ENCODE measurements at places on chromosomes 7 and 10.

GRCh38 chr10:100346351-100346764 is 675 bp upstream of the SCD start:
- DNase-seq: peak; percentile 22

- no peak for DNase-seq
Measured at GRCh38 chr10:132715776-132716680, 69.9 kb downstream of the NKX6-2 start.

GRCh38 chr7:77416621-77417371 is 647 bp upstream of the GSAP start:
- DNase-seq: no peak

DNA sequence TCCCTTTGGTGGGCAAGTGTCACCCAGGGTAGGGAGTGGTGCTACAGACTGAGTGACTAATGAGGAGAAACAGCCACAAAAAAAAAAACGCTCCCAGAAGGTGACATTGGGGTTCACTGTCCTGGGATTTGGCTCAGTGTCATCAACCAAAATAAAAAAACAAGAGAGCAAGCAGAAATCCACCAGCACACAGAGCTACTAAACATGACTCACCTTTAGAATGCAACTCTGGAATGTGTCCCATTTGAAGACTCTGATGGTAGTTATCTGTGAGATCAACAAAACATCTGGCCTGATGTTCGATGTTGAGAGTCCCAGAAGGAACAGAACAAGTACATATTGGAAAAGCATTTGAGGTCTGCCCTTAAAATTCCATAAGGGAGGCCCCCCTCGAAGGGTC is 200.3 kb upstream of the LYZL2 start:
- DNase-seq: no peak

DNA sequence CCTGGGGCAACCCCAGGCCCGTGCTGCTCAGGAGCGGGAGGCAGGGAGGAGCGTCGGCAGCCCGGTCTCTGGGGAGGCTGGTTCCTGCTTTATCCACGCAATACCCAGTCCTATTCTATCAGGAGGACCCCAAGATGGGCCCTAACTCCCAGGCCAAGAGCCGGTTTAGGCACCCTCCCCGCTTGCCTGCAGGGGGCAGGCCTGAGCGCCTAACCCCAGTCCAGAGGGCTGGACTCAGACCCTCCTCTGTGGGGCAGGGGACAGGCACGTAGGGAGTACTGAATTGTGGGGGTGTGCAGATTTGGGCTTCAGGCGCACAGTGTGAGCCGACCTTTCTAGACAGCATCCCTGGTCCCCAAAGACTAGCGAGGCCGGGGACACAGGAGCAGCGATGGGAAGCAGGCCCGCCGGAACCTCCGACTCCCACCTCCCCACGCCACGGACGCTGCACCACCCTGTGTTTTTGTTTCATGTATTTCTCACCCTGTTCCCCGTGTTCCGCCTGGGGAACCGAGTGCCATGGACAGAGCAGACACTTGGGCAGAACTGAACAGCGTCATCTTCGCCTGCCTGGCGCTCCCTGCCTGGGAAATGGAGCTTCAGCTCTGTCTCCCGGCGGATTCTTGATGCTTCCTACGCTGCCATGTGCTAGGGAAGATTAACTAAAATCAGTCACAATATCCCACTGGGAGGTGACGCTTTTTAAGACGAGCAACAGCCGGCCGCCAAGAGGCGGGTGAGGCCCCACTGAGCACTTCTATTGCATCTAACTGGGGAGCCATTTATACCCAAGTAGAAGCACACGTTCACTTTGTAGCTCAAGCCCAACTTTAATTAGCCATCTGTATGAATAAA is 5.3 kb downstream of the NUDT1 start:
- DNase-seq: no peak

- DNase-seq: no peak
Measured at GRCh38 chr7:88670536-88670935, 89.0 kb upstream of the ZNF804B start.

GRCh38 chr10:11795101-11795920 is 27.8 kb upstream of the PROSER2 start:
- DNase-seq: no peak

DNA sequence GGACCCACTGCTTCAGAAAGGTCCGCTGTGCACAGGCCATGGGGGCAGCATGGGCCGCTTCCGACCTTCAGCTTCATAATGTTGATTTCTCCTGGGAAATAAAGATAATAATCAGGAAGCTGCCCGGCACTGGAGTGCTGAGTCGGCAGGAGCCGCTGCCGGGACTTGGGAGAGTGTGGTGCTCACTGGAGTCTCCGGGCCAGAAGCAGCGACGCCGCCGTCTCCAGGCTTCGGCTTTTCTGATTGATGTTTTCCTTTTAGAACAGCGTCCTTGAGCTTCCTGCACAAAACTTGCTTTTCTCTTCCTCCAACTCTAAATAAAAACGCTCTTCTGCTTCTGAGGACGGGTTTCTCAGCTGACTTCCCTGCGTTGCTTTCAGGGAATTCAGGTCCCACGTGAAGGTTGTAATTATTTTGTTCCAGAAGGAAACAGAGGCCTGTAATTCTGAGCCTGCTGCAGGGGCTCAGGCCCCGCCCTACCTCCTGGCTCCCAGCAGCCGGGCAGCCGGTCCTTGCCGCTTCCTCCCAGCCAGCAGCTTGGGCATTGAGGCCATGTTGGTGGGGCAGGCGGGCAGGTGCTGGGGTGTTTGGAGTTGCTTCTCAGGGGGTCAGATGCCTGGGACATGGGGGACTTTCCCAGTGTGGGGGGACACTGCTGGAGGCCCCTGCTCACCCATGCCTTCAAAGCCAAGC is 14.7 kb downstream of the PWWP2B start:
- no peak for DNase-seq

- no peak for DNase-seq
Measured at GRCh38 chr10:11898033-11898371, 74.8 kb downstream of the PROSER2 start.

- DNase-seq: no peak
Measured at GRCh38 chr10:49398000-49398861, 2.3 kb upstream of the DRGX start.

DNA sequence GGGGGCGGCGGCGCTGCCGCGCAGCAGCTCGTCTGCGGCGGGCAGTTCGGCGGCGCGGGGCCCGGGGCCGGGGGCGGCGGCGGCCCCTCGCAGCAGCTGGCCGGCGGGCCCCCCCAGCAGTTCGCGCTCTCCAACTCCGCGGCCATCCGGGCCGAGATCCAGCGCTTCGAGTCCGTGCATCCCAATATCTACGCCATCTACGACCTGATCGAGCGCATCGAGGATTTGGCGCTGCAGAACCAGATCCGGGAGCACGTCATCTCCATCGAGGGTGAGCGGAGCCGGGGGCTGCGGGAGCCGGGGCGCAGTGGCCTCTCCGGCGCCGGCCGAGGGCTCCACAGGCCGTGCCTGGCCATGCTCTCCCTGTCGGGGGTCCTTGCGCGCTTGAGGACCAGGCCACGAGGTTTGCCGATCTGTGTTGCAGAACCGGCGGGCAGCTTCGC is 548 bp downstream of the AGAP3 start:
- no peak for DNase-seq

DNA sequence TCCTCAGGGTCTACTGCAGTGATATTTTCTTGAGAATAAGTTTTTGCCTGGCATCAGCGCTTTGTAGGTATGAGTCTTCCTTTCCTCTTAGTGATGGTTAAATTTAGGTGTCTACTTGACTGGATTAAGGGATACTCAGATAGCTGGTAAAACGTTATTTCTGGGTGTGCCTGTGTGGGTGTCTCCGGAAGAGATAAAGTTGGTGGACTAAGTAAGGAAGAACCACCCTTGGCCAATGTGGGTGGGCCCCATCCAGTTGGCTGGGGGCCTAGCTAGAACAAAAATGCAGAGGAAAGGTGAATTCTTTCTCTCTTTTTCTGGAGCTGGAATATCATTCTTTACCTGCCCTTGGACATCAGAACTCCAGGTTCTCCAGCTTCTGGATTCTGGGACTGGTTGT is 138.8 kb downstream of the ADCYAP1R1 start:
- DNase-seq: no peak

GRCh38 chr7:69515495-69516212 is 82.6 kb upstream of the AUTS2 start:
- no peak for DNase-seq

- DNase-seq: no peak
Measured at GRCh38 chr7:10804770-10805169, 168.9 kb upstream of the PHF14 start.

DNA sequence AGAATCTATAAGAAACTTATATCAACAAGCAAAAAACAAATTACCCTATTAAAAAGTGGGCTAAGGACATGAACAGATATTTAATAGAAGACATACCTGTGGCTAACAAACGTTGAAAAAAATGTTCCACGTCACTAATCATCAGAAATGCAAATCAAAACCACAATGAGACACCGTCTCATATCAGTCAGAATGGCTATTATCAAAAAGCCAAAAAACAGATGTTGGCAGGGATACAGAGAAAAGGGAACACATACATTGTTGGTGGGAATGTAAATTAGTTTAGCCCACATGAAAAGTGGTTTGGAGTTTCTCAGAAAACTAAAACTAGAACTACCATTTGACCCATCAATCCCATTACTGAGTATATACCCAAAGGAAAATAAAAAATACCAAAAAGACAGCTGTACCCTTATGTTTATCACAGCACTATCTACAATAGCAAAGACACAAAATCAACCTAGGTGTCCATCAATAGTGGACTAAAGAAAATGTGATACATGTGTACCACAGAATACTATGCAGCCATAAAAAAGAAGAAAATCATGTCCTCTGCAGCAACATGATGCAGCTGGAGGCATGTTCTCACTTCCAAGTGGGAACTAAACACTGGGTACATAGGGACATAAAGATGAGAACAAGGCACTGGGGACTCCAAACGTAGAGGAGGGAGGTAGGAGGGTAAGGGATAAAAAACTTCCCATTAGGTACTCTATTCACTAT is 83.8 kb upstream of the TMEM168 start:
- no peak for DNase-seq

GRCh38 chr7:4434306-4434705 is 247.8 kb upstream of the FOXK1 start:
- DNase-seq: no peak

GRCh38 chr7:92994901-92995300 is 122.9 kb downstream of the SAMD9 start:
- no peak for DNase-seq

GRCh38 chr7:51045319-51046102 is 262.8 kb upstream of the GRB10 start:
- no peak for DNase-seq

DNA sequence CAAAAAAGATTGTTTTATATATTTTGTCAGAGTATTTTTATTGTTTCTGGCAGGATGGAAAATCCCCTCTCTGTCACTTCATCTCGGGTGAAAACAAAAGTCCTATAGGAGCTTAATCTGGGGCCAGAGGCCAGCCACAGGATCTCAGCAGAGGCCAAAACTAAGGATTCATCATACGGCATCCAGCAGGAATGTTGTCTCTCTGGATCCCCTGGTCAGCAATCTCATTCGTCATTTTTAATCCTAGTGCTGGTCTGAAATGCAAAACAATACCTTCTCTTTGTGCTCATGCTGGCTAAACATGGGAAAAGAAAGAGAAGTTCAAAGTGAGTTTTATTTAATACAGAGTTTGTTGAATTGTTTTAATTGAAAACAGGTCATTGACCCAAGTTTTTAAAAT is 482.5 kb upstream of the AUTS2 start:
- DNase-seq: no peak

GRCh38 chr10:92845921-92846320 is 2.4 kb upstream of the EXOC6 start:
- no peak for DNase-seq

- no peak for DNase-seq
Measured at GRCh38 chr7:92645114-92646061, 55.2 kb upstream of the FAM133B start.

GRCh38 chr10:101938305-101939007 is 94.9 kb upstream of the KCNIP2 start:
- no peak for DNase-seq

DNA sequence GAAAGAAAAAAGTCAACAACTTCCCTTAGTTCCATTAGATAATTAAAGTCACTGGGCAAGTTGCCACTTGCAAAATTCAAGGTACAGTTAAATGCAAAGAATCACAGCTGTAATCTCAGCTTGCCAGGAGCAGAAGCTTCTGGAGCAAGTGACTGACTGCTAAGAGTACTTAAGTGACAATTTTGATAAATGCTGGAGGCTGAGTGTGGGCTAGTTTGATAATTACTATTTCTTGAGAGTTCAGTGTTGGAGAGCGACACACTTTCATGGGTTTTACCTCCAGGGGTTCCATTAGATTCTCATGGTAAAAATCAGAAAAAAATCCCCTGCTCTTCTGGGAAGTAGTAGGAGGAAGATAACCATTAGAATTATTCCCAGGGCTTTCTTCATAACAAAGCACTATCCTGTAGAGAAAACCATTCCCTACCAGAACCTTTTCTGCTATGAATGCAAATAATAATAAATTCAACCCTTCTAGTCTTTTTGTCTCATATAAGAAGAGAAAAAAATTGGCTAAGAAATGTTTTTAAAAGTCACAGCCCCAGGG is 486.3 kb downstream of the POM121L12 start:
- DNase-seq: no peak

DNA sequence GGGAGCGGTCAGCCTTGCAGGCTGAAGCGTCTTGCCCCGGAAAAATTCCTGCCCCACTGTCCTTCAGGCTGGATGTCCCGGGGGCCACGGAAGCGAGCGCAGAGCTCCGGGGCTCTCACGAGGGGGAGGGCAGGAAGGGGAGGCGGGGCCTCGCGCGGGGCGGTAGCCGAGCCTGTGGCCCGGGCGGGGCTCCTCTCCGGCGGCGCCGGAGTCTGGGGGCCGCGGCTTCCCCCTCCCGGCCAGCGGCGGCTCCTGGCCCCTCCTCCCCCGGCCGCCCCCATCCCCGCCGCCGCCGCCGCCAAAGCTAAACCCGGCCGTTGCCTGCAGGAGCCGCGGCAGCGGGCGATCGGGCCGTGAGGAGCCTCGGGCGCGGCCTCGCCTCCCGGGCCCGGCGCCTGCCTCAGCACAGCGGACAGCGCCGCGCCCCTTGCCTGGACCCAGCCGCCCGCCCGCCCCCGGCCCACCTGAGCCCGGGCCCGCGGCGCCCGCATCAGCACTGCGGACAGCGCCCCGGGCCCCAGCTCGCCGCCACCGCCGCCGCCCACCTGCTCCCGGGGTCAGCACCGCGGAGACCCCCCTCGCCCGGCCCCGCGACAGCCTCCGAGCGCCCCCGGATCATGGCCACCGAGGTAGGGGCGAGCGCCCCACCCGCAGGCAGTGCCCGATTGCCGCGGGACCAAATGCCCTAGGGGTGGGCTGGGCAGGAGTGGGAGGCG is at the start of gene GOLGA7B:
Gene GOLGA7B (plus strand): TSS at position 157 of the 716 bp plus-strand sequence. CDS start 461 bp downstream, at position 618.
- no peak for DNase-seq

GRCh38 chr10:35762311-35763030 is 120.4 kb upstream of the FZD8 start:
- no peak for DNase-seq

- DNase-seq: no peak
Measured at GRCh38 chr7:138023618-138024342, 21.9 kb upstream of the CREB3L2 start.

DNA sequence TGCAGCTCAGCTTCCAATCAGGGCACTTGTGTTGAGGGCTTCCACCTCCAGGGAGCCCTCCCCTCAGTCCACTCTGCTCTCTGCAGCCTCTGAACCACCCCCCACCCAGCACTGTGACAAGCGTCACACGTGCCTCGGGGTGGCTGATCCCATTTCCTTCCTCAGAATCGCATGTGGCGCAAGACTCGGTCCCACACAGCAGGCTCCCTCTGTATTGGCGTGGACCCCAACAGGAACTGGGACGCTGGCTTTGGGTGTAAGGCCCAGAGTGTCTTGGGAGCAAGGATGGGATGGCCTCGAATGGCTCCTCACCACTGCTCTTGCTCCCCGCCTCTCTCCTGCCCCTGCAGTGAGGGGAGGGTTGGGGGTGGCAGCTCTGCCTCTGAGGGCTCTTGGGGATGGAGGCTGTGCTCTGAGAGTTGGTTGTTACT is 4.1 kb downstream of the CPA1 start:
- no peak for DNase-seq

- DNase-seq: no peak
Measured at GRCh38 chr7:151537818-151538561, 18.3 kb upstream of the RHEB start.
